ENCODE measurements at places on chromosomes 3 and 15. TPM values are rescaled to one million over a fixed set of nuclear protein-coding genes. Genes with fewer than 3 reads are reported as not detected.

SFMBT1 gene
- total RNA-seq: 5.1 TPM

C3orf49 gene
- not detected for total RNA-seq

CDHR4 gene
- not detected for total RNA-seq

TAMM41 gene
- total RNA-seq: 20.3 TPM

GOLGA6D gene
- total RNA-seq: not detected

ARIH2 gene
- 66.9 TPM for total RNA-seq

ST6GAL1 gene
- 79.0 TPM for total RNA-seq

PLA2G4B gene
- total RNA-seq: 0.40 TPM

Measured in thoracic aorta endothelial cell (primary cell).